ENCODE measurements at places on chromosomes 2 and 18.

GRCh38 chr18:183769-184168, 25.4 kb downstream of the USP14 start:
- DNase-seq = no peak

- DNase-seq = peak; percentile 74
Observed at GRCh38 chr18:58044370-58045241, 580 bp downstream of the NEDD4L start.

- DNase-seq = no peak
Observed at GRCh38 chr2:176679061-176679669, 409.9 kb downstream of the MTX2 start.

- DNase-seq = no peak
Observed at GRCh38 chr2:198173242-198173641, 368.8 kb downstream of the PLCL1 start.

DNA sequence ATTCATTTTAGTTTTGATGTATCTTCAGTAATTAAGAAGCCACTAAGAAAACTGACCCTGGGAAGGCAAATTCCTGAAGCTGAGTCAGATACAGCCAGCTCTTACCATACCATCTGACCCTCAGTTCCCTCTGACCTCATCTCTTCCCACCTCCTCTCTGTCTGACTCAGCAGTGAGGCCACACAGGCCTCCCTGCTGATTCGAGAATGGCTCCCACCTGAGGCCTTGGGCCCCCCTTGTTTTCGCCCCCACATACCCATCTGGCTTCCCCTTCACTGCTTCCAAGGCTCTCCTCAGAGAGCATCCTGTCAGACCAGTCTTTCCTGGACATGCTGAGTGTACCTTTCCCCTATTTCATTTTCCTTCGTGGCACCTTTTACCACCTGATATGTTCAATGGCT, 71.0 kb upstream of the CYP1B1 start:
- DNase-seq = peak; percentile 11

GRCh38 chr2:190635781-190636180, 13.1 kb upstream of the NAB1 start:
- peak; percentile 44 for DNase-seq

Data from activated CD4-positive, alpha-beta T cell treated with anti-CD3 and anti-CD28 coated beads for 36 hours (primary cell).